ENCODE measurements at places on chromosomes 5 and 9.
A peak's percentile ranks its signal among the peaks of the same experiment; 100 is the strongest.

GRCh38 chr9:81211741-81212140 lies 477.6 kb downstream of the TLE1 start:
- DNase-seq, result no peak

- DNase-seq, result no peak
Observed at GRCh38 chr5:169104937-169105494, 195.9 kb downstream of the SLIT3 start.

- DNase-seq, result no peak
Observed at GRCh38 chr9:135147474-135147805, 60.0 kb downstream of the OLFM1 start.

- no peak for DNase-seq
Observed at GRCh38 chr5:110342683-110343082, 383.8 kb downstream of the TMEM232 start.

GRCh38 chr9:86287013-86287412 lies 4.7 kb upstream of the ISCA1 start:
- no peak for DNase-seq

GRCh38 chr5:175809531-175810121 lies 61.8 kb upstream of the CPLX2 start:
- no peak for DNase-seq

GRCh38 chr5:83957188-83957587 lies 236.5 kb upstream of the HAPLN1 start:
- no peak for DNase-seq

DNA sequence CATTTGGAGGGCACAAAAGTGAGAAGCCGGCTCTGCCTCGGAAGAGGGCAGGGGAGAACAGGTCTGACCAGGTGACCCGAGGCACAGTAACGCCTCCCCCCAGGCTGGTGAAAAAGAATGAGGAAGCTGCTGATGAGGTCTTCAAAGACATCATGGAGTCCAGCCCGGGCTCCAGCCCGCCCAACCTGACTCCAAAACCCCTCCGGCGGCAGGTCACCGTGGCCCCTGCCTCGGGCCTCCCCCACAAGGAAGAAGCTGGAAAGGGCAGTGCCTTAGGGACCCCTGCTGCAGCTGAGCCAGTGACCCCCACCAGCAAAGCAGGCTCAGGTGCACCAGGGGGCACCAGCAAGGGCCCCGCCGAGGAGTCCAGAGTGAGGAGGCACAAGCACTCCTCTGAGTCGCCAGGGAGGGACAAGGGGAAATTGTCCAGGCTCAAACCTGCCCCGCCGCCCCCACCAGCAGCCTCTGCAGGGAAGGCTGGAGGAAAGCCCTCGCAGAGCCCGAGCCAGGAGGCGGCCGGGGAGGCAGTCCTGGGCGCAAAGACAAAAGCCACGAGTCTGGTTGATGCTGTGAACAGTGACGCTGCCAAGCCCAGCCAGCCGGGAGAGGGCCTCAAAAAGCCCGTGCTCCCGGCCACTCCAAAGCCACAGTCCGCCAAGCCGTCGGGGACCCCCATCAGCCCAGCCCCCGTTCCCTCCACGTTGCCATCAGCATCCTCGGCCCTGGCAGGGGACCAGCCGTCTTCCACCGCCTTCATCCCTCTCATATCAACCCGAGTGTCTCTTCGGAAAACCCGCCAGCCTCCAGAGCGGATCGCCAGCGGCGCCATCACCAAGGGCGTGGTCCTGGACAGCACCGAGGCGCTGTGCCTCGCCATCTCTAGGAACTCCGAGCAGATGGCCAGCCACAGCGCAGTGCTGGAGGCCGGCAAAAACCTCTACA lies 11.8 kb downstream of the QRFP start:
- no peak for DNase-seq

- DNase-seq, result no peak
Observed at GRCh38 chr5:150605546-150605945, 34.9 kb upstream of the SYNPO start.

GRCh38 chr9:128940271-128940921 lies 7.0 kb downstream of the DOLK start:
- DNase-seq, result no peak

- DNase-seq, result no peak
Observed at GRCh38 chr9:86965636-86966395, 18.5 kb upstream of the GAS1 start.

- no peak for DNase-seq
Observed at GRCh38 chr9:95481000-95481399, 35.8 kb downstream of the PTCH1 start.

DNA sequence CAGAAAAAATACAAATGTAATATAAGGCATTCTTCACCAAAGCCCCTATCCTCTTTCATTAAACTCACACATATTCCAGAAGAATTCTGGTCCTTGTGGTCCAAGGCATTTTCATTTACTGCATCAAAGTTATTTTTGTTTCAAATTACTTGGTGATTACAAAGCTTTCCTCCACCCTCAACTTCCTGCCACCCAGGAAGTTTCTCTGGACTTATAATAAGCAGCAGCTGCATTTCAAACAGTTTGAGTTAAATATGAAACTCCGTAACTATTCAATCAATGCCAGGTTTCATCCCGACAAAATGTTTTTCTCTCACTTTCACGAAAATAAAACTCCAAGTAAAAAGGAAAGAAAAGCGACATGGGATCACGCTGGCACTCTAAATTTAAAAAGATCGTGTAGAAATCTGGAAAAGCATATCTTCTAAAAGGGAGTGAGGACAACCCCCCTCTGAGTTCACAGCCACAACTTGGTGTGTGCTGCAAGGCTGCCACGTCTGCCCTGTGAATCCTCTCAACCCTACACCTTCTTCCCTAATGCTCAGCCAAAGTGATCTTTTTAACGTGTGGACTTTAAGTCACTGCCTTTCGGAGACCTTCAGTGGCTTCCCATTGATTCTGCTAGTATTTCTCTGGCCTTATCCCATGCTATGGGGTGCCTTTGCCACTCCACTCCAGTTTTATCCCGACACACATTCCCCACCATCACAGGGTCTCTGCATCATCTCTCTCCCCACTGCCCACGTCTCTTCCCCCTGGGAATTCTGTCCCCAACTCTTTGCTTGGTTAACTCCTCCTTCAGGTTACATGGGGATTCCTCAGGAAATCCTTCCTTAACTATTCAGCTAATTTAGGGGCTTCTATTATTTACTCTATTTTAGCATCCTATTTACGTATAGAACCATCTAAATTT lies 91.1 kb upstream of the CER1 start:
- no peak for DNase-seq

GRCh38 chr9:93198117-93198837 lies 14.3 kb downstream of the WNK2 start:
- DNase-seq, result no peak

DNA sequence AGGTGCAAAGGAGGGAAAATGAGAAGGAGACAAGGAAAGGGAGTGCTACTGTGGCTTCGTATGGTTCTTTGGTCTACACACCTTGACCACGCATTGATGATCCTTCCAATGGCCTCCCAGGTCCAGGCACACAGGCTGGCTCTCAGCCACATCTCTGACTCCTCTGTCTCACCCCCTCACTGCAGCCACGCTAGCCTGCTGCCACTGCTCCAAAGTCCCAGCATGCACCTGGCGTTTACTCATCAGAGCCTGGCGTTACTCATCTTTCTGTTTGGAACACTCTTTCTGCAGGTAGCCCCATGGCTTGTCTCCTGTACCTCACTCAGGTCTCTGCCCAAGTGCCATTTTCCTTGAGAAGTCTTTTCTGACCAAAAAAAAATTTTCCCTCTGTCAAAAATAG lies 195.5 kb downstream of the SNCAIP start:
- no peak for DNase-seq

- DNase-seq, result peak; percentile 60
Observed at GRCh38 chr5:177362610-177363507, 5.1 kb downstream of the RGS14 start.

DNA sequence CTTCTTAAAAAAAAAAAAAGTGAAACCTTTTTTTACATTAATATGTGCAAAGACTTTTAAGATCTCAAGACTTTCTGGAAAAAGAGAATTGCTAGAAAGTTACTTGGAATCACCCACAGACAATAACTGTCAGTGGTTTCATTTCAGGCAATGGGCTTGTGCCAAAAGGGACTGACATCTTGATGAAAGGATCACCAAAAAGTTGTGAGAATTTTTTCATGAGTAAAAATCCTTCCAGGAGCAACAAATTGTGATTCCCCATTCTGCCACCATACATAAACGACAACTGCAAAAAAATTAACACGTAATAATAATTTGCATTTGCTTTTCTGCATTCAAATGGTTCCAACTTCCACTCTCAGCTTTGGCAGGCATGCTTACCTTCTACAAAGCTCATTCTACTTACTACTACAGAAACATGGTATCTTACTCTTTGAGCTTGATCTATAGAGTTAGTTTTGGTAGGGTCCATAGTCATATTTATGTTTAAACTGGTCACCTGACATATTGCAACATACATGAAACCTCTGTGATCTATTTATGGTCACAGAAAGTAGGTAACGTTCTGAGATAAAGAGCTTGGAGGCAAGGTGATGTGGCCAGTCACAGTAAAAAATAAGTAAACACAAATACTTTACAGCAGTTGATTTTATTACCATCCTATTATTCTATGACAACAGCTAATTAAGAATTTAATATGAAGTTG lies 3.0 kb downstream of the NREP start:
- no peak for DNase-seq

DNA sequence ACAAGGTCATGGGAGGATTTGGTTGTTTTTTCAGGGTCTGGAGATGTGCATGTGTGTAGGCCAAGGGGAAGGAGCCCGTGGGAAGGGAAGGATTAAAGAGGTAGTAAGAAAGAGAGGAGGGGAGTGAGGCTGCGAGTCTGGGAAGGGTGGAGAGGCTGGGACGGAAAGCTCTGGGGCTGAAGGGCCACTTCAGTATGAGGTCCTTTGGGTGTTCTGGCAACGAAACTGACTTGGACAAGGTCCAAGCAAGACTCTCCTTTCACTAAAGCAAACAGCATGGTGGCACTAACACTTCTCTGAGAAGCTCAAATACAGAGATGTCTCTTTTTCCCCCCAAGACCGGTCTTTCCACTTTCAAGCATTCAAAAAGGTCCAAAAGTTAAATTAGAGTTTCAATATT lies 394.5 kb downstream of the ARHGEF28 start:
- no peak for DNase-seq

DNA sequence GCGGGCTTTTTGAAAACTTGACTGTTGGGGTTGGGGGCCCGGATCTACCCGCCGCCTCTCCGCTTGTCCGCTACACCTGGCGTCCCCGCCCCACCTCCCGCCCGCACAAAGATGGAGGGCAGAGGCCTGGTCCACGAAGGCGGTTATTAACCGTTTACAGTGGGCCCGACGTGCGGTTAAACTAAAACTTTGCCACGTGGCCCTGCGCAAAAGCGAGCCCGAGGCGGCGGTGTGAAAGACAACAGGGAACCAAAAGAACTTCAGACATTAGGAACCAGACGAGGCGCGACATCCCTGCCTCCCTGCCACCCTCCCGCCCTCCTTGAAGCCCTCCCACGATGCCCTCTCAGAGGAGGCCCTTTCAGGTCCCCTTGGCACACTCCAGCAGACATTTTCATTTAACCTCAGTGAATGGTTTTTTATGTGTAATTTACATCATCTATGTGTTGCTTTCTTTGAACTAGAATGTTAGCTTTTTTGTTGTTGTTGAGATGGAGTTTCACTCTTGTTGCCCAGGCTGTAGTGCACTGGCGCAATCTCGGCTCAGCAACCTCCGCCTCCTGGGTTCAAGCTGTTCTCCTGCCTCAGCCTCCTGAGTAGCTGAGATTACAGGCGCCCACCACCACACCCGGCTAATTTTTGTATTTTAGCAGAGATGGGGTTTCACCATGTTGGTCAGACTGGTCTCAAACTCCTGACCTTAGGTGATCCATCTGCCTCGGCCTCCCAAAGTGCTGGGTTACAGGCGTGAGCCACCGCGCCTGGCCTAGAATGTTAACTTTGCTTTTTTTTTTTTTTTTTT lies 999 bp upstream of the HNRNPA0 start:
- no peak for DNase-seq

Data from stimulated activated CD8-positive, alpha-beta memory T cell treated with anti-CD3 and anti-CD28 coated beads, Interleukin-2, amount 100 ng/mL, for 48 hours (primary cell).